ENCODE measurements at places on chromosomes 16 and 17.

- DNase-seq, result no peak
These were observed 600.9 kb downstream of the CDH8 start for GRCh38 chr16:61435346-61435745.

DNA sequence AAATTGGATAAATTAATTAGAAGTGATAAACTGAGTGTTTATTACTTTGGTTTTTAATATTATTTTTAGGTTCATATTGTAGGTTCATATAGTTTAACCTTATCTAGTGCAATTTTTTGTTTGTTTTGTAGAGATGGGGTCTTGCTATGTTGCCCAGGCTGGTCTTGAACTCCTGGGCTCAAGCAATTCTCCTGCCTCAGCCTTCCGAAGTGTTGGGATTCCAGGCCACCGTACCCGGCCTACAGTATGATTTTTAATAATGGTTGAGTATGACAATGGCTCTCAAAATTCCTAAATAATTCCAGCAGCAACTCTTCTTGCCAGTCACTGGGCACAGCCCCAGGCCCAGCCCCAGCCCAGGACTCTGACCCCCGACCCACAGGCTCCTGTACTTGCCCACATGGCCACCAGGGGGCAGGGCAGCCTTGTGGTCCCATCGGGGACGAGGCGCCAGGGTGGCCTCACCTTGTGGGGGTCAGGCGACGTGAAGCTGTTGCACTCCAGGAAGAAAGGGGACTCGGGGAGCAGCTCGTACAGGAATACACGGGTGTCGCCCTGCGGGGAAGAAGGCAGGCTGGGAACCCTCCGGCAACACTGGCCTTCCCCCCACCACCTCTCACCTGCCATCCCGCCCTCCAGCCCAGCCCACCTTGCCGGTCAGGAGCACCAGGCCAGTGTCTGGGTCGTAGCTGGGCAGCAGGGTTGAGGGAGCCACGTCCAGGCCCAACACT is 7.9 kb upstream of the PAM16 start:
- DNase-seq, result no peak

- peak; percentile 47 for DNase-seq
These were observed 11.4 kb downstream of the DYNC1LI2 start for GRCh38 chr16:66740010-66740409.

GRCh38 chr16:1182316-1182671 is 29.4 kb downstream of the CACNA1H start:
- no peak for DNase-seq

GRCh38 chr17:28494445-28495188 is 11.5 kb upstream of the FOXN1 start:
- peak; percentile 54 for DNase-seq
